Cardiac atrium fibroblast (primary cell): ENCODE measurements at places on chromosomes 11 and 22. TPM values are rescaled to one million over a fixed set of nuclear protein-coding genes. Genes with fewer than 3 reads are reported as not detected.

Gene SMC1B
- total RNA-seq: not detected in 2 replicates

Gene CASP1
- 8.4 and 12.3 TPM in 2 replicates for total RNA-seq

Gene HEPHL1
- under 0.01 TPM in 1 of 2 replicates, not detected in the other for total RNA-seq

Gene TRIM51
- total RNA-seq: not detected in 2 replicates

Gene BAIAP2L2
- 2.4 and 9.7 TPM in 2 replicates for total RNA-seq
